8988T (cell line): ENCODE measurements at places on chromosomes 3 and 15.

DNA sequence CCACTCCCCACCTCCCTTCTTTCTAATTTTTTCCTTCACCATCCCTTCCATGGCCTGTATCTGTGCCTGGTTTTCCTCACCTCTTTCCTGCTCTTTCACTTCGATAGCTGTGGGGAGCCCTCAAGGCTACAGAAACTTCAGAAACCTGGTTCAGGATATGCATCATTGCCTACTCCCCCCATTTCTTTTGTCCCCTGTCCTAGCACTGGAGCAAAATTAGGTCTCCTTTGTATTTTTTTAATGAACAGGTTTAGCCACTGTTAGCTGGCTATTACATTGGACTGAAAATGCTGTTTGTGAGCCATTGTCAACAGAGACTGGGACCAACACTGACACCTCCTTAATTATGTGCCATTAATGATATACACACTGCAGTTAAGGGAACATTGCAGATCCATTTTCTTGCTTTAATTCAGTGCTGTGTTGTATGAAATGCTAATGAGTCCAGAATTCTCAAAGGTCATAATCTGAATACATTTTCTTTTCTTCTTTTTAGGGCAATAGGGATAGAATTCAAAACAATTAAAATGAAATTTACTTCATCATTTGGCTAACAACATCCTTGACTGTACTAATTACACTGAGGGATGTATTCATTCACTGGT is 138.6 kb downstream of the PDCD6IP start:
- no peak for DNase-seq

DNA sequence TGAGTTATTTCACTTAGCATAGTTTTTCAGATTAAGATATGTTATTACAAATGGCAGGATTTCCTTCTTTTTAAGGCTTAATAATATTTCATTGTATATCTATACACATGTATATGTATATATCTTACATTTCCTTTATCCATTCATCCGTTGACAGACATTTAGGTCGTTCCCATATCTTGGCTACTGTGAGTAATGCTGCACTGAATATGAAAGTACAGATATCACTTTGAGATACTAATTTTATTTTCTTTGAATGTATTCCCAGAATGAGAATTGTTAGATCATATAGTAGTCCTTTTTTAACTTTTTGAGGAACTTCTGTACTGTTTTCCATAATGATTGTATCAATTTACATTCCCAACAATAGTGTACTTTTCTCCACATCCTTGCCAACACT is 270.4 kb downstream of the NAALADL2 start:
- no peak for DNase-seq

DNA sequence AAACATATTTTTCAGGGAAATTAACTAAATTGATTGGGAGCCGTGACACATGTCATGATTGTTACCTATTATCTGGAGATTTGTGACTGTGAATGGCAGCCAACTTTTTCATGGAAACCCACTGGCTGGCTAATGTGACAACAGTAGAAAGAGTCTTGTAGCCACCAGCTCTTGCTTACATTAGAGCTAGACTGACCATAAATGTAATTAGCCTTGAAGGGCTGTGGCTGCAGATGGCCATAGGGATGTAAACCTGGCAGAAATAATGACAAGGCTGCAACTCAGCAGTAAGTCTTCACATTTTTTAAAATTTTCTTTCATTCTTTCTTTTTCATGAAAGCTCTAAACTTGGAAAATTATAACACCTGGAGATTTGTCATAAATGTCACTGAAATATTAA is 168.2 kb upstream of the ROBO2 start:
- DNase-seq = no peak

GRCh38 chr3:99407257-99407656 is 231.1 kb upstream of the COL8A1 start:
- DNase-seq = no peak

DNA sequence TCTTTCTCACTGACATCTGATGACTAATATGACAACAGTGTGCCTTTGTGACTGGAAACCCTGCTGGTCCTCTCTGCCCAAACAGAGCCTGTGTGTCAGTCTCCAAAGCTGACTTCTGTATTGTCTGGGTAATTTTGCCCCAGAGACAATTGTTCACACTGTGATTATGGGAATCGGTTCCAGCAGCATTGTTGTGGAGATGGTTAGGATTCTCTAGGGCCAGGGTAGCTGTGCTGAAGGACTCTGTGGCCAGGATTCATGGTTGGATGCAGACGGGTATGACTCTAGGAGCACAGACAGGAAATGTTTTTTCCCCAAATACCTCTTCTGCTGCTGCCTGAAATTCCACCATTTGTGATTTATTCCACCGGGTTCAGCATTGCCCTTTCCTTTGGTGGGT is 57.5 kb upstream of the ITGA11 start:
- DNase-seq = no peak

DNA sequence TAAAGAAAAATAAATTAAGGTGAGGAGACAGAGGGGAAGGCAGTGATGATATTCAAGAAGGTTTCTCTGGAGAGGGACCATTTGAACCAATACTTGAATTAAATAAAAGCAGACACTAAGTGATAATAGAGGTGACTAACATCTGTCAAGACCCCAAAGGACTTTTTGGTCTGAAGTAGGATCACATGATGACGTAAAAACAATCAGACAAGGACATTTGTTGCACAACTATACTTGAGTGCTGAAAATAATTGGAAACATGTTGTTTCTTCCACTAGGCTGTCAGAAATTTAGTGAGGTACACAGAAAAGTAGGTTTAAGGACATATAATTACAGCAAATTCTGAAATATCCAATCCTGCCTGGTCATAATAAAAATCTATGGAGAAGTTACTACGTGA is 179.5 kb downstream of the WNT5A start:
- DNase-seq = no peak

GRCh38 chr3:5563537-5564277 is 376.2 kb downstream of the EDEM1 start:
- DNase-seq = no peak

DNA sequence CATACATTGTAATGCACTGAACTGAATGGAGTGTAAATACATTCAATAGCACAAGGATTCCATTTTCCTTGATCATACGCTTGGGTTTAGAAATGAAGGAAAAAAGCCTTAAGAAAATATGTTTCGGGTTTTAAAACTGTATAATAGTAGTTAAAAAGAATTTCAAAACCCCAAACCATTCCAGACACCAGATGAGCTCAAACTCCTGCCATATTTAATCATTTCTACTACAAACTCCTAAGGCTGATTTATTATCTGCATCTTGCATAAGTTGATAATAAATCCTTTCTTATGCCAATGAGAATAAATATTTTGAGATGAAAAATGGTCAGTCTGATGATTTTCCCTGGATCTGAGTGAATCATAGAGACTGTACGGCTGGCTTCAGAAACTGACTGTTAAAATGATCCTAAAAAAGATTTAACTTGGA is 51.0 kb downstream of the NR1D2 start:
- no peak for DNase-seq
